ENCODE measurements at places on chromosomes 12 and 14. TPM values are rescaled to one million over a fixed set of nuclear protein-coding genes. Genes with fewer than 3 reads are reported as not detected.

The KCNC2 gene
- total RNA-seq, result not detected

The P2RX7 gene
- 6.2 TPM for total RNA-seq

The INHBE gene
- not detected for total RNA-seq

The GLIPR1 gene
- 4.3 TPM for total RNA-seq

The ARF6 gene
- 154 TPM for total RNA-seq

The PAWR gene
- 7.5 TPM for total RNA-seq

The DNAJC22 gene
- total RNA-seq, result not detected

GRCh38 chr14:101226603-101227425, 323.3 kb upstream of the RTL1 start:
- no peaks in the 10 kb centered on the region for H3K4me1 ChIP-seq
- H3K27me3 ChIP-seq, result no peaks in the 10 kb centered on the region
- H3K27ac ChIP-seq, result no peak overlapping the region
- no peak for DNase-seq

DNA sequence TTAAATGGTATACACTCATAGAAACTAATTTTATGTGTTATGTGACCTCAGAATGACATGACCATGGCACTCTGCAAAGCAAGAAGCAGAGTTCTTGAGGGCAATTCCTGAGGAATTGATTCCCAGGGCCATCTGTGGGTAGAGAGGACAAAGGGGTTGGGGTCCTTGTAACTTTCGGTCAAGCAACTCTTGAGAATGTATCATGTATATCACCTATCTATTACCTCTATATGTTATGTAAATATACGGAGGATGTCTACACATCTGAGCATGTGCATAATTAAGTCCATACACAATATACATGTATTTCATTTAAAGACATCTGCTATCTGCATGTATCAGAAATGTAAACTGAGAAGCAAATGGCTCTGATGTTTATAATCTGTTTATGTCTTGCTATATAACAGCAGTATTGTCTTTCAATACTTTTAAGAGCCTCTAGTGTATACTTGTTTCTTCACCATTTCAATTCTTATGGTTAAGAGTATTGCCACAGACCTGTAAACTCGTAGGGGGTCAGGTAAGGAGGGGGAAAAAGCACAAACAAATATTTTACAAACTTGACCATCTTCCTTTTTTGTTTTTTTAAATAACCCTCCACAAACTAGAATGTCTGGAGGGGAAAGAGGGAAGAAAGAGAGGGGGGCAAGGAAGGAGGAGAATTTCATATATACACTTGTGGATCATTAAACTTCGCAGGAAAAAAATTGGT, 4.5 kb downstream of the FOXA1 start:
- peaks cover 69% of the 10 kb centered on the region for H3K27me3 ChIP-seq
- no peak for DNase-seq
- no peak overlapping the region for H3K4me3 ChIP-seq
- H3K36me3 ChIP-seq, result peaks cover 3% of the 10 kb centered on the region

DNA sequence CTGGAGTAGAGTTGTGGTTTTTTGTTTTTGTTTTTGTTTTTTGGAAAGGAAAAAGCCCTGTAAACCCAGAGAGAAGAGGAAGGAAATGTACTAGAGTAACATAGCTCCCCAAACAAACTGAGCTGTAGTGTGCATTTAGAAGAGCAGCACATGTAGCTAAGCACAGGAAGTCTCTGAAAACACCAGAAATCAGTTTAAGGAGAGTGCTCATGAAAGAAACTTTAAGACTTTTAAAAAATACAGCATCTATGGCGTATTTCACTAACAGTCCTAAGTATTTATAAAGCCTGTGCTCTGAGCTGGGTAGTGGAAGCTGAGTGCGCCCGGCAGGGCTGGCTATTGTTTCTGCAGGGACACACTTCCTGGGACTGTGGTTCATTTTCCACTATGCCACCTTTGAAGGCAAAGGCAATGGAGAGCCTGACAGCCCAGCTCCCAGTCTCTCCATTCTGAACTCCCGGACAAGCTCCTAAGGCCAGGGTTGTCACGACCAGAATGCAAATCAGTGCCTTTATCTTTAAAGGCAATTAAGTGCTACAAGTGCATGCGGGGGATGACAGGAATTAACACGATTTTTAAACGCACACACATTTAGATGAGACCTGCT, 45.4 kb downstream of the NIN start:
- peaks cover 48% of the 10 kb centered on the region for H3K4me1 ChIP-seq
- DNase-seq, result peak; percentile 65
- no peaks in the 10 kb centered on the region for H3K27me3 ChIP-seq
- H3K4me3 ChIP-seq, result peak overlapping the region; percentile 56
- peak overlapping the region; percentile 78 for H3K27ac ChIP-seq

DNA sequence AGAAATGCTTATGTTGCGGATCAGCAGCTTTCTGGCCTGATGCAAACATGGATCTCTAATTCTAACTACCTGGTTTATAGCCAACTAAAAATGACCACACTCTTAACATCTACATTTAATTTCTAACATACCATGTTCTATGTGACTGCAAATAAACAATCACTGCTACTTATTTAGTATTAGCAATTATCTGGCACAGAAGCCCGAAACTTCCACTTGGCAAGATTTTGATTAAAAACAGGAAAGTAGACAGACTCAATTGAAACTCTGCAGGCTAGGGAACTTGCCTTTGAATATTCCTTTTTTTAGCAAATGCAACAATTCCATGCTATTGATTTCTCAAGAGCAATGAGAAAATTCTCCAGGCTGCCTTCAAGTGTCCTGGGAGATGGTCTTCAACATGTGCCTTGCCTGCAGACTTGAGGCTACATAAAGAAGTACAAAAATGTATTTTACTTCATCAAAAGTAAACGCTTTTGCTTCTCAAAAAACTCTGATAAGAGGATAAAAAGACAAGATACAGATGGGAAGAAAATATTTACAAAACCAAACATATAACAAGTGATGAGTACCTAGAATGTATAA, 9.1 kb upstream of the TMCC3 start:
- no peaks in the 10 kb centered on the region for H3K36me3 ChIP-seq
- H3K27ac ChIP-seq, result no peak overlapping the region
- no peaks in the 10 kb centered on the region for H3K4me1 ChIP-seq
- H3K4me3 ChIP-seq, result no peak overlapping the region
- peaks cover 34% of the 10 kb centered on the region for H3K27me3 ChIP-seq

DNA sequence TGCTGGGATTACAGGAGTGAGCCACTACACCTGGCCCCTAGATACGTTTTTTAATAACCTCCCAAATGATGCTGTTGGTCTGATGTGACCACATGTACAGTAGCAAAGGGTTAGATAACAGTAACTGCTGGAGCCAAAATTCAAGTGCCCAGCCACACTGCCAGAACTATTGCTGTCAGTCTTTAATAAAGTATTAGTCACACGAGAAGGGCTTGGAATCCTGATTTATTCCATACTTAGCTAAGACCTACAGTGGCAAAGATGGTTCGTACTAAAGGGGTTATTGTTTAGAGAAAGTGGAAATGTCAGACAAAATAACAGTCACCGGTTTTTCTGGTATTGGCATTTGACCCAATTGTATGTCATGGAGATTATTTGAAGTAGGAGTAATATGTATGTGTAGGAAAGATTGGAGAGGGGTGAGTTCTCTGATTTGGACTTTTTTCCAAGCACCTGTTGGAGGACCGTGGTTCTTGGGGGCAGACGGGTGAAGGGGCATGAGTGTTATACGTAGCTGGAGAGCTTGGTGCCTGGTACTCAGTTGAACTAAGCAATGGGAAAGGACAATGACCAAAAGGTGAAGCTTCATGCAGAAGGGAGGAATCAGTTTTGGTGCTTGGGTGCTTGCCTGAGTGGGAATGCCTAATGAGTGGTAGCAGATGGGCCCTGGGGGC, 9.7 kb downstream of the TUBA1C start:
- peaks cover 4% of the 10 kb centered on the region for H3K27me3 ChIP-seq
- DNase-seq, result no peak
- no peak overlapping the region for H3K27ac ChIP-seq
- H3K4me3 ChIP-seq, result no peak overlapping the region
- H3K36me3 ChIP-seq, result peaks cover 41% of the 10 kb centered on the region
- H3K4me1 ChIP-seq, result peaks cover 7% of the 10 kb centered on the region

- H3K4me1 ChIP-seq, result peaks cover 57% of the 10 kb centered on the region
- peaks cover 1% of the 10 kb centered on the region for H3K27me3 ChIP-seq
- DNase-seq, result peak; percentile 56
- peak overlapping the region; percentile 94 for H3K27ac ChIP-seq
- H3K4me3 ChIP-seq, result peak overlapping the region; percentile 64
Observed at GRCh38 chr12:12506496-12506890, 56.2 kb downstream of the DUSP16 start.

DNA sequence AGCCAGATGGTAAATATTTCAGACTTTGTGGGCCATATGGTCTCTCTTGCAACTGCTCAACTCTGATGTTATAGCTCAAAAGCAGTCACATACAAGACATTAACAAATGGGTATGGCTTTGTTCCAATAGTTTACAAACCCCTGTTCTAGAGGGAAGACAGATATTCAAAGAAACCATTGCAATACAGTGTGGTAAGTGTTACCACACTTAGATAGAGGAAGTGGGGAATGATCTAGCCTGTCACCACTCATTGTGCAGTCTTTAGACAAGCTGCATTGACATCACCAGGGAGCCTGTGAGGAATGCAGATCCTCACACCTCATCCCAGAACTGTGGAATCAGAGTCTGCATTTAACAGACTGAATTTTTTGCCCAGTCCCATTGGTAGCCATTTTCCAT, 80.0 kb upstream of the RGS6 start:
- no peak for DNase-seq
- no peak overlapping the region for H3K4me3 ChIP-seq
- no peaks in the 10 kb centered on the region for H3K36me3 ChIP-seq

DNA sequence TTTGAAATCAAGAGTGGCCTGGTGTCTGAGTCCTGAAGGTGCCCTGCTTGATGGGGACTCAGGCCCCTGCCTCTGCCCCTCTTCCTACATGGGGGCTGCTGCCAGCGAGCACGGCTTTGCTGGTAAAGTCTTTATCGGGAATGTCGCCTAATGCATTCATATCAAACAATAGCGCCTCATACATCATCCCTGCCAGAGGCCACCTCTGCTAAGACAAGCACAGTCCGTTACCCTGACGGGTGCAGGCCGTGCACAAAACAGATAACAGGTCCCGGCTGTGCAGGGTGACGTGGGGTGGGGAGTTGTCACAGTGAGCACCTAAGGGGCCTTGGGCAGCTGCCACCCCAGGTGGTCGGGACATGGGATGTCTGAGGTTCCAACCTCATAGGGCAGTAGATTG, 68.4 kb upstream of the FAM222A start:
- no peak for DNase-seq
- H3K27ac ChIP-seq, result no peak overlapping the region
- H3K4me1 ChIP-seq, result no peaks in the 10 kb centered on the region
- H3K27me3 ChIP-seq, result peaks cover 8% of the 10 kb centered on the region
- no peak overlapping the region for H3K4me3 ChIP-seq

GRCh38 chr12:15435597-15435996, 113.3 kb downstream of the PTPRO start:
- no peaks in the 10 kb centered on the region for H3K27me3 ChIP-seq
- DNase-seq, result no peak
- no peak overlapping the region for H3K4me3 ChIP-seq

DNA sequence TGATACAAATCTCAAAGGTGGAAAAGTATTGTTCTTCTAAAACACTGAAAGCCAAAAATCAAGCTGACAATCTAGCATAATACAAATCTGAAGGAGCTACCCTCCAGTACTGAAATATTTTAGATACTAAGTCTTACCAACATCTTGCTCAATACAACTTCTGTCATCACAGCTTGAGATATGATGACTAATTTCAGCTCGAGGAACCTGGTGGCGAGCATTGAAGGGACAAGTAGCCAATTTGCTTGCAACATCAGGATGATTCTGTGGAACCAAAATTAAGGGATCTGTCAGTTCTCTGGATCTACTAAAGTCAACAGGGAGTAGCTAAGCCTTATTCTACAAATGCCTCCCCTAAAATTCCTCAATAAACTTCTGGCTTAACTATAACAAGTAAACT, 10.4 kb downstream of the GTSF1 start:
- DNase-seq, result no peak
- H3K27me3 ChIP-seq, result peaks cover 51% of the 10 kb centered on the region
- H3K36me3 ChIP-seq, result no peaks in the 10 kb centered on the region
- H3K4me3 ChIP-seq, result no peak overlapping the region

DNA sequence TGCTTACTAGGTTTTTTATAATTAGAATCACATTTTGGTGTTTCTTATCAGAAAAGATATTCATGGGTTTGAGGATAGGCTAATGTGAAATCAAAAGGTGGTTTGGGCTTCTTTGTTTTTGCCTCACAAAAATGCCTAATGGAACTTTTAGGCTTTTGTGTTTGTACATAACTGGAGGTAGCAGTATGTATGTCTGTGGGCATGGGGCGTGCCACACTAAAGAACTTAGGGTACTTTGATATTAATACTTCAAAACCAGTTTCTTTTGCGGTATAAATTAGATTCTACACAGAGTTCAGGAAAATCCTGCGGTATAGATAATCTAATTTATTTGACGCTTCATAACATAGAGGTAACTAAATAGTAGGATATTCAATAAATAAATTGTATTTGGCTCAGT, 1.9 kb downstream of the ETV6 start:
- DNase-seq, result peak; percentile 61
- H3K27me3 ChIP-seq, result no peaks in the 10 kb centered on the region
- H3K4me1 ChIP-seq, result peaks cover 43% of the 10 kb centered on the region
- peak overlapping the region; percentile 91 for H3K4me3 ChIP-seq
- H3K27ac ChIP-seq, result peak overlapping the region; percentile 97

DNA sequence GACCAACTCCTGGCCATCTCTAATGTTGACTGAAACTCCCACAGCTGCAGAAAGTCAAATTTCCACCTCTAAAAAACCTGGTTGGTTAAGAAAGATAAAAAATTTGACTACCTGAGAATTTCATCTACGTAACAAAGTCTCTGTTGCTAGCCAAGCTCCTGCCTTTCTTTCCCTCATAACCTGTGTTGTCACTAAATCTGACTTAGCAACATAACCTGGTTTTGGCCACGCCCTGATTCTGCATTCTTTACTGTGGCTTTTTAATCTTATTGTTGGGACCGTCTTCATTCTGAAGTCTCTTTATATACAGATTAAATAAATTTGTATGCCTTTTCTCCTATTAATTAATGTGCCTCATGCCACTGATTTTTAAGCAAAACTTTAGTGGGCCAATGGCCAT, 16.1 kb upstream of the CD69 start:
- DNase-seq, result peak; percentile 60
- H3K4me3 ChIP-seq, result no peak overlapping the region

- DNase-seq, result no peak
- no peaks in the 10 kb centered on the region for H3K4me1 ChIP-seq
- H3K4me3 ChIP-seq, result no peak overlapping the region
- no peak overlapping the region for H3K27ac ChIP-seq
- H3K27me3 ChIP-seq, result peaks cover 24% of the 10 kb centered on the region
- no peaks in the 10 kb centered on the region for H3K36me3 ChIP-seq
Observed at GRCh38 chr12:47014474-47014873, 64.9 kb upstream of the PCED1B start.

All from activated CD4-positive, alpha-beta T cell treated with anti-CD3 and anti-CD28 coated beads, Interleukin-2, amount 10 ng/mL, durations not matched to agents 24 days and 14 days (primary cell).